ENCODE measurements at places on chromosomes 16 and 17.
A peak's percentile ranks its signal among the peaks of the same experiment; 100 is the strongest.

GRCh38 chr16:22092143-22092933, at the start of gene VWA3A:
TSS of gene VWA3A (plus strand) at chr16:22092541. CDS start at chr16:22092638, 97 bp downstream.
- DNase-seq: peak; percentile 4

- no peak for DNase-seq
Measured at GRCh38 chr17:2647957-2648356, 54.5 kb downstream of the PAFAH1B1 start.

DNA sequence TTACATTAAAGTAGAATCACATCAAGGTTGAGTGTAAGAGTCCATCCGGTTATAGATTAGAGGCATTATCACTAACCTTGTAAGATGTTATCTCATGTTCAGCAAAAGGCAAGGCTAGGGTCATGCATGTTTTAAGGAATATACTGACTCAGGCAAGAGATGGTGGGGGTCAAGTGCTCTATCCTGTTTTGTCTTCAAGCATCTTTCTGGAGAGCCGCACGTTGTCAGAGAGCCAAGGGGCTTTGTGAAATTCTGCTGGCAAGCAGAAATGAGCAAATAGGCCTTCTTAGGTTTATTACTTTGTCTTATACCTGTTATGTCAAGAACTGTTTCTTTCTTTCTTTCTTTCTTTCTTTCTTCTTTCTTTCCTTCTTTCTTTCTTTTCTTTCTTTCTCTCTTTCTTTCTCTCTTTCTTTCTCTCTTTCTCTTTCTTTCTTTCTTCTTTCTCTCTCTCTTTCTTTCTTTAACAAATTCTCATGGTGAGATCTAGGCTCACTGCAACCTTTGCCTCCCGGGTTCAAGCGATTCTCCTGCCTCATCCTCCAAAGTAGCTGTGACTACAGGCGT, 47.3 kb upstream of the IL34 start:
- DNase-seq: no peak

DNA sequence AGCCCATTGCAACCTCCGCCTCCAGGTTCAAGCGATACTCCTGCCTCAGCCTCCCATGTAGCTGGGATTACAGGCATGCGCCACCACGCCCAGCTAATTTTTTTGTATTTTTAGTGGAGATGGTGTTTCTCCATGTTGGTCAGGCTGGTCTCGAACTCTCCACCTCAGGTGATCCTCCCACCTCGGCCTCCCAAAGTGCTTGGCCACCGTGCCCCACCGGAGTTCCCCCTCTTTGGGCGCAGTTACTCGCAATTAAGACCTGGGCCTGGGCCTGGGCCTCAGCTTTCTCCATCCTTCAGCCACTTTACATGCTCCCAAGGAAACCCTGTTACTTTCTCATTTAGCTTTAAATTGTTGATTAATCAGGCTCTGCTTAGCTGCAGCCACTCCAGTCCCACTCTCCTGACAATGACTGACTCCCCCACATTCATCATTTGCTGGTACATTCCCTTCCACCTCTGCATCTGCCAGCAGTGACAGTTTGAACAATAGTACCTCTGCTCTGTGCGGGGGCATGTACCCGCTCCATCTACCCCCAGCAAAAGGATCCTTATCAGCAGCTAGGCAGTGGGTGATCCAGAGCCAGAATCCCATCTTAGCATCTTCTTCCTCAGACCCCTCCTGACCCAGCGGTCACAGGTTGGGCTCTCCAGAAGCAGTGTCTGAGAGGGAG, 47.2 kb upstream of the SLC47A1 start:
- no peak for DNase-seq

GRCh38 chr17:41413353-41413957, 10.9 kb downstream of the KRT37 start:
- no peak for DNase-seq

- DNase-seq: no peak
Measured at GRCh38 chr17:68048996-68049395, 13.5 kb downstream of the KPNA2 start.

- DNase-seq: no peak
Measured at GRCh38 chr17:57375770-57376225, 119.5 kb downstream of the MSI2 start.

DNA sequence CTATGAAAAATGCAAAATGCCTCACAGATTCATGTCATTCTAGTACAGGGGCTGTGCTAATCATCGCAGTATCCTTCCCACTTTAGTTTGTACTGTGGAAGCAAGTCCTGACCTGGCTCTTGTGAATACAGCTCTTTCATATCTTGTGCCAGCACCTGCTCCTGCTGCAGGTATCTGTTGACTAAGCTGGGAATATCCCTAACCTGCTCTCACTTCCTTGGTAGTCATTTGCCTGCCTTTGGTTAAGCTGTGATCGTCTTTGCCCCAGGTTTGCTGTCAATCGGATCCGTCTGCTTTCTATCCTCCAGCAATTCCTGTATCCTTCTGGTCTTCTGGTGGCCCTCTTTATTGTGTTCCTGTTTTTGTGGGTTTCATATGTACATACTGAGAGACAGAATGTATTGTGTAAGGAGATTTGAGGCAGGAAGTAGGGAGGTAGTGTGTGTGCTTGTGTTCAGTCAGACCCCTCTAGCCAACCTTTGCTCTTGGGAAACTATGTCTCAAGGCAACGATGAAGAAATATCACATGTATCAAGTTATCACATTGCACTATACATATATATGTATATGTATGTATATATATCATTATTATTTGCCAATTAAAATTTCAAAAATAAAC, 7.7 kb upstream of the GINS3 start:
- no peak for DNase-seq

DNA sequence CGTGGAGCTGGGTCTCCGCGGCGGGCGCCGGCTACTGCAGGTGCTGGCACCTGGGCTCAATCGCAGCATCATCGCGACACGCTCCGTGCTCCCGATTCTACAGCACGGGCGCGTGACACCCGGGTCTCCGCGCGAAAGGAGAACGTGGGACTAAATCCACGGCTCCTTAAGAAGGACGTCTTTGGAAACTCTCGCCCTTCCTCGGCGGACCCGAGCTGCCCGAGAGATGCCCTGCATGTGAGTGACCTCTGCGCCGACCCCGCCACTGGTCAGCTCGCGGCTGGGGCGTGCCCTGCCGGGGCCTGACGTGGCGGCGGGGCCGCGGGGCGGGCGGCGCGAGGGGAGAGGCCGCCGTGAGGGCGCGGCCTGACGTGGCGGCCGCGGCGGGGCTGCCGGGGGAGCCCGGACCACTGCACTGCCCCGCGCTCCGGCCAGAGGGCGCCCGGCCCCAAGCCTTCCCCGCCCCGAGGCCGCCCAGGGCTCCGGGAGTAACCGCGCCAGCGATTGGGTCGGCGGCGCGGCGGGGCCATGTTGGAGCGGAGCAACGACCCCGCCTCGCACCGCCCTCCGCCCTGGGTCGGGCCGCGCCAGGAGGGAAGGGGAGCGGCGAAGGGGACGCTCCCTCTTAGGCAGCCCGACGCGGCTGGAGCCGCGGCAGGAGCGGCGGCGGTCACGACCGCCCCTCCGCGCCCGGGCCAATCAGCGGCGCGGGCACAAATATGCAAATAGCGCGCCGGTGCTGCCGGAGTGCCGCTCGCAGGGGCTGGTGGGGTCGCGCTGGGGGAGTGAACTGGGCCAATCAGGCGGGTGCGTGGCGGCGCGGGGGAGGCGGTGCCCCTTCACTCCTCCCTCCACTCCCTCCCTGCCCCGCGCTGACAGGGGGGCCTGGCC, 75.6 kb downstream of the CHD9 start:
- DNase-seq: peak; percentile 90
